ENCODE measurements at places on chromosomes 6 and 20.

DNA sequence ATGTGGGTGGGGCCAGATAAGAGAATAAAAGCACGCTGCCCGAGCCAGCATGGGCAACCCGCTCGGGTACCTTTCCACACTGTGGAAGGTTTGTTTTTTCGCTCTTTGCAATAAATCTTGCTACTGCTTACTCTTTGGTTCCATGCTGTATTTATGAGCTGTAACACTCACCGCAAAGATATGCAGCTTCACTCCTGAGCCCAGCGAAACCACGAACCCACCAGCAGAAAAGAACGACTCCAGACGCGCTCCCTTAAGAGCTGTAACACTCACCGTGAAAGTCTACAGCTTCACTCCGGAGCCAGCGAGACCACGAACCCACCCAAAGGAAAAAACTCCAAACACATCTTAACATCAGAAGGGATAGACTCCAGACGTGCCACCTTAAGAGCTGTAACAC lies 76.7 kb downstream of the TFAP2A start:
- DNase-seq = no peak

DNA sequence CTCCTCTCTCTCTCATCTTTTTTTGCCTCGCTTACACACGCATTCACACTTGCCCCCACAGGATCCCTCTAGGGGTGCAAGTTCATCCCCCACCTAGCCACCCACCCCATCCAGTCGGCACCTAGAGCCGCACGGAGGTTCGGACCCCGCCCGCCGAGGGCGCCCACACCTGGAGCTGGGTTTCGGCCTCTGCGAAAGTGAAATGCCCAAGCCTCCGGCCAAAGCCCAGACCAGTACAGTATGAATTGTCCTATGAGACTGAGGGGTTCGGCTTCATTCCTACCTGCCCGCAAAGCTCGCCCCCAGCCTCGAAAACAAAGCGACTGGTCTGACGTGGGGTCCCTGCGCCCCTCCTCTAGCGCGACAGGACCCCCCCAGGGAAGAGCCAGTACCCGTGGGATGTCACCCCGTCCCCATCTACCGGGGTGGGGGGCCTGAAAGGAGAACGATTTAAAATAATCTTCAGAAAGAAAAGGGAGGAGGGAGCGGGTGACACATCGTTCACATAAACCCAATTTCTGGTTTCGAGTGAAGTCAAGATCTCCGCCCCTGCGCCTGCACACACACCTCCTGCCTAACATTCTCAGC lies 1.5 kb downstream of the TFAP2A start:
- DNase-seq = no peak

- DNase-seq = no peak
These were observed 40.2 kb upstream of the FAM50B start for GRCh38 chr6:3808759-3809514.

- DNase-seq = no peak
These were observed 6.3 kb upstream of the TSHZ2 start for GRCh38 chr20:52965819-52966218.

DNA sequence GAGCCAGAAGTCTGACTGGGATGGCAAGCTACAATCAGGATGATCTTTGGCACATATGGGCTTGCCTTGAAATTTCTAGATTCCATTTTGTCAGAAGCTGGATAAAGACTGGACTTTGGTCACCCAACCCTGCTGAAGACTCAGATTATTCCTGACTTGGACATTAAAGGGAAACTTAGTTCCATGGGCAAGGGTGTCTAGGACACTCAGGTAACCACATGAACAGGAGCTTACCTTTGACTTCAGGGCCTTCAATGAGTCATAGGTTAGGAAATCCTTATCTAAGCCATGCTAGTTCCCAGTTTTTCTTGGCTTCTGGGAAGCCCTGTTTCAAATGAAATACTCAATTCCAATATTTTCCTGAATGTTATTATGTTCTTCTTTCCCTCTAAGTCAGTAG lies 28.5 kb upstream of the IFNGR1 start:
- no peak for DNase-seq

GRCh38 chr6:125922322-125922860 lies 34.2 kb upstream of the HINT3 start:
- DNase-seq = no peak

DNA sequence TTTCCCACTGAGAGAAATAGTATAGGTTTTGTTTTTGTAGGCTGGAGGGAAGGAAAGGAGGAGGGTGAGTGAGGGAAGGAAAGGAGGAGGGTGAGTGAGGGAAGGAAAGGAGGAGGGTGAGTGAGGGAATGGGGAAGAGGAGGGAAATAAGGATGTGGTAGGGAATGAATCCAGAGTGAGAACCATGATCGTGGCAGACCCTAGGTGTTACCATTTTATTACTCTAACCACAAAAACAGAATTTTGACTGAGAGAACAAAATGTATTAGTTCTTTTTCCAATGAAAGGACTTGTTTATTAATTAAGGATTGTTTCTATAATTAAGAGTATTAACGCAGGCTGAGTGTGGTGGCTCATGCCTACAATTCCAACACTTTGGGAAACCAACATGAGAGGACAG lies 16.4 kb downstream of the SSR1 start:
- no peak for DNase-seq

DNA sequence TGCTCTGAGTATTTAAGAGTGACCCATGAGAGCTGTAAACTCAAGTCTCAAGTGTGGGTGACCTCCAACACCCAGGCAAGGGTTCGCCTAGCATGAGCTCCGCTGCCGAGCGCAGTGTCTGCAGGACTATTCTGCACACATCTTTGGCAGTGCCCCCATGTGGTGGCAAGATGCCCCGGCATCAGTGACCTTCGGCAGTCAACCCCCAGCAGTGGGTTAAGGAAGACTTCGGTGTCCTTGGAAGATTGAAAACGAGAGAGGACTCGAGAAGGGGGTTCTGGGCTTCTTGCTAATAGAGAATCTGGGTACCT lies 43.1 kb downstream of the RBM38 start:
- no peak for DNase-seq

DNA sequence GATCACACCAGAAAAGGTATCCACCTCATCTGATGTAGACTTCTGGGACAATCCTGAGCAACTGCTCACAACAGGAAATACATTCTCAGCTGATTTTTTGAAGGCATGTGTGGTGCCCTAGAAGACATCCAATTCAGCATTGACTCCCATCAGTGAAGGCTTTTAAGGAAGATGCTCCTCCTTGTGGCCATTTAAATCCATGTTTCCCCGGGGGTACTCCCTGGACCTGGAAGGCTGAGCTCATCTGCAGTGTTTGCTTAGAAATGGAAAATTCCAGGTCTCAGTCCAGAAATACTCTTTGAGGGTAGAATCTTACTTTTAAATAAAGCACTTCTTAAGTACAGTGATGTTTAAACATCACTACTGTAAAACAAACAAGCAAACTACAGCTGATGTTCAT lies 195.5 kb upstream of the PDE10A start:
- DNase-seq = no peak

GRCh38 chr6:27871924-27872638 lies 40.1 kb downstream of the OR2B2 start:
- DNase-seq = peak; percentile 95

DNA sequence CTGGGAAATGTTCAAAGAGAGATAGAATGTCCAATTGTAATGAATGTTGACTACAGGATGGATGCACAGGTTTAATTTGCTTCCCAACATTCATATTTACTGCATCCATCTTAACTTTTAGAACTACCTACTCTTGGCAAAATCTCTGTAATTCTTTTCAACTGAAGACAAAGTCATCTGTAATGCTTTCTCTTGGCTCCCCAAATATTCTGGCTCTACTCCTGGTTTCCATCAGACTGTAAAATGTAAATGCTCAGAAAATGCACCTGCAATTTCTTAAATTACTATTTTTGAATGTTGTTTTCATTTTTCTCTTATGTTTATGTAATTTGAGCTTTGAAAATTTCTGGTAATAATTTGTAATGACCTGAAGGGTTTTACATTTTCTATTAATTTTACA lies 480.8 kb upstream of the IMPG1 start:
- no peak for DNase-seq

DNA sequence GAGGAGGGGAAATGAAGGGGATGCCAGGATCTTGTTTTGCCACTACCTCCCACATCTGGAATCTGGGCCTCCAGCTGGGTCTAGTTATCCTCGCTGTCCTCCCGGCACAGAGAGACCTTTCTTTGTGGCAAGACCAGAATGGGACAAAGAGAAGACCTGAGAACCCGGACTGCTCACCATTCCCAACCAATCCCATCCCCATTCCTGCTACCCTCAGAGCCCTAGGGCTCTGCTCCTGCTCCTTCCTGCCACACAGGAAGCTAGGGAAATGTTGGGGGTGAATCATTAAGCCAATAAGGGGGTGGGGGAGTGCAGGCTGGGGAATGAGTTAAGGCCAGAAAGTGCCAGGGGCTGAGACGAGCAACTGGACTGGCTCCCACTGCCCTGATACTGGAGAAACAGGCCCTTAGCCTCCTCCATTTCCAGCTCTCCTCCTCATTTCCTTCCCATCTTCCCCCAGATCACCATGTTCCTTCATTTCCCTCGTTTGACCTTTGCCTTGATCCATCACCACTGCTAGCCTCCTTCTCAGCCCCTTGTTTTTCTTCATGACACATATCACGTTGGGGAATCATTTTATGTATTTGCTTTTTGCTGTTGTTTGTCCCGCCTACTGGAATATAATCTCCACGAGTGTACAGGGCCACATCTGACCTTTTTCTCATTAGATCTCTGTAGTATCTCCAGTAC lies 4.6 kb upstream of the IER3 start:
- DNase-seq = no peak

- DNase-seq = no peak
These were observed 88.9 kb downstream of the SOBP start for GRCh38 chr6:107578642-107579341.

DNA sequence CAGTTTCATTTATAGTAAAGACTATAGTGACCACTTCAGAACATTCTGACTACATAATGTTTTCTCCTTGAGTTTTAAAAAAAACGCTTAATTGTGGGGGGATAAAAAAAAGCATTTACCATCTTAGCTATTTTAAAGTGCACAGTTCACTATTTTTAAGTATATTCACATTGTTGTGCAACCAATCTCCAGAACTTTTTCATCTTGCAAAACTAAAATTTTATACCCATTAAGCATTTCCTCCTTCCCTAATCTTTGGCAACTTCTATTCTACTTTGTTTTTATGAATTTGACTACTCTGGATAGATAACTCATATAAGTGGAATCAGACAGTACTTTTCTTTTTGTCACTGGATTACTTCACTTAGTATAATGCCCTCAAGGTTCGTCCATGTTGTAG lies 62.3 kb downstream of the FKBP5 start:
- no peak for DNase-seq

DNA sequence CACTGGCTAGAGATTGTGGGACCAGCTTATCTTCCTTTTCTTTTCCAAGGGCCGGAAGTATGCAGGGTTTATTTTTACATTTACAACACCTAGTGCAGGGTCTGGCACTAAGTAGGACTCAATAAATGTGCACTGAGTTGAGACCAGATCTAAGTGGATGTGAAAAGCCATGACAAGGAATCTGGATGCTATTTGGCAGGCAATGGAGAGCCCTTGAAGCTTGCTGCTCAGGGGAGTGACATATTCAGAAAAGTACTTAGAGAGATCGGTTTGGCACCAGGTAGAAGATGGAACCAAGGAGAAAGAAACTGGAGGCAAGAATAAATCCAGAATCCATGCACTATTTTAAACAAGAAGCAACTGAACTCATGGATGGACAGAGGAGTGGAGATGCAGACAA lies 815.8 kb downstream of the MAFB start:
- no peak for DNase-seq

DNA sequence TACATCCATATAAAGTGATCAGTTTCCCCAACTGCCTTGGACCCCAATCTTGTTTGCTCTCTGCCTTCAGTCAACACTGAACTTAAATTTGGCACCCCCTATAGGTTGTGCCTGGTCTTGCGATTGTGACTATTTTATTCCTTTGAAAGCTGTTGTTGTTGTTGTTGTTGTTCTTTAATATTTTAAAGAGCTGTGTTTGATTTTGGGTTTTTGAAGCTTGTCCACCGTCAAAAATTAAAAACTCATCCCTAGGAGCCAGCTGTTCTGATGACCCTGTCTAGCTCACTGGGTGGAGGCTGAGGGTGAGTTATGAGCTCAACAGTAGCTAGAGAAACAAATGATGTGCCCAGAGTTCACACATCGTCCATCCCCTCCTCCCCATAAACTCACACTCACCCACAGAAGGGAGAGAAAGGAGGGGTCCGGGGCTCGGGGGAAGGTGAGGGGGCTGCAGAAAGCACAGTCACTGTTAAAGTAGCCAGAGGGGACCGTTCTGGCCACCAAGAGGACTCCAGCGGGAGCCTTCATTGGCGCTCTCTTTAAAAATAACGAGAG lies 4.0 kb downstream of the SIM1 start:
- no peak for DNase-seq

Data from fibroblast of skin of left biceps (primary cell).